ENCODE measurements at places on chromosomes 6 and 20. TPM values are rescaled to one million over a fixed set of nuclear protein-coding genes. Genes with fewer than 3 reads are reported as not detected.

The OPRM1 gene
- not detected for total RNA-seq

DNA sequence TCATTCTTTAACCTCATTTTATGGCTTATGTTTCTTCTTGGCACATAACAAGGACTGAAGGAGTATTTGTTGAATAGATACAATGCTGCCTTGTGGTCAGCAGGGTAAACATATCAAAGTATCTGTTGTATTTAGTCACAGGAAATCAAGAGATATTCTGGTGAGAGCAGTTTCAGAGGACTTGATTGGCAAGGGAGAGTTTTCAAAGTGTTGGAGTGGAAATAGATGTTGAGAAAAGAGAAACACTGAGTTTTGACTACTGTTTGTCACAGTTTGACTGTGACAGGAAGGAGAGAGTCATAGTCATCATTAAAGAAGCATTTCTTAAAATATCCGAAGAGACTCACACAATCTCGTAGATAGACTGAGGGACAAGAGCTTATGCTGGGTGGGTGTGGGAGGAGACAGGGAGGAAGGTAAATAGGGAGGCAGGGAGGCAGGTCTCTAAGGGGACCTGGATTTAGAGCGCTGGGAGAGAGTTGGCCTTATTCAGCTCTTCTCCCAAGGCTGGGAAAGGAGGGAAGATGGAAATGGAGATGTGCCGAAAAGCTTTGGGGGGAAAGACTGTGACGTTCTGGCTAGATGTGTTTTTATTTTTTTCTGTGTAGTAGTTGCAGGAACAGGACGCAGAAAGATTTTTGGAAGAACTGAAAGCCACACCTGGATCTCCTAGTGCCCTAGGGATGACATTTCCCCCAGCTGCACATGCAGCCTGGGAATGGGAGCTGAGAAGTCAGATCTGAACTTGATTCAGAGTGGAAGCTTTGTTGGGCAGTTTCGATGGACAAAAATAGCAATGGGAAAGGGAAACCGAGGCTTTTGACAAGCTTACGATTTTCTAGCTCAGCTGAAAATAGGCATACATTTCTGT lies 65.0 kb upstream of the IFNGR1 start:
- H3K4me3 ChIP-seq = no peak overlapping the region
- no peaks in the 10 kb centered on the region for H3K4me1 ChIP-seq
- no peaks in the 10 kb centered on the region for H3K27me3 ChIP-seq
- H3K27ac ChIP-seq = no peak overlapping the region
- no peaks in the 10 kb centered on the region for H3K36me3 ChIP-seq

DNA sequence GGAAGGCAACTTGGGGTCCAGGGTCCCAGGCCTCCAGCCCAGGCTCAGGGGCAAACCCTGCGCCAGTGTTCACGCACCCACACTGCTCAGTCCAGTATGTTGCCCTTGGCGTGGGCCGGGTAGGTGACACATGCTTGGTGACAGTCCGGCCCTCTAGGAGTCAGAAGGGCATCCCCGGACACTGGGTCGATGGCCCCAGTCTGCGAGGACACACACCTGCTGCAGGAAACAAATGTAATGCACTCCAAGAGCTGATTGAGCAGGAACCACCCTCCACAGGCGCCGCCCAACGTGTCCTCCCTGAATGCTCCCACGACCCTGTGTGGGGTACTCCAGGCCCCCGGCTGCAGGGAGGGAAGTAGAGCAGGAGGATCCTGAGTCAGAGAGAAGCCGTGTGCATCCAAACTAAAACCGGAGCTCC lies 160.7 kb downstream of the DLL1 start:
- no peak overlapping the region for H3K4me3 ChIP-seq
- H3K4me1 ChIP-seq = no peaks in the 10 kb centered on the region
- no peak overlapping the region for H3K27ac ChIP-seq
- H3K27me3 ChIP-seq = no peaks in the 10 kb centered on the region
- no peaks in the 10 kb centered on the region for H3K36me3 ChIP-seq

- no peak overlapping the region for H3K4me3 ChIP-seq
- no peak overlapping the region for H3K27ac ChIP-seq
Measured at GRCh38 chr6:170516783-170517616, 36.1 kb downstream of the PSMB1 start.

The GMPR gene
- 0.32 TPM for total RNA-seq

DNA sequence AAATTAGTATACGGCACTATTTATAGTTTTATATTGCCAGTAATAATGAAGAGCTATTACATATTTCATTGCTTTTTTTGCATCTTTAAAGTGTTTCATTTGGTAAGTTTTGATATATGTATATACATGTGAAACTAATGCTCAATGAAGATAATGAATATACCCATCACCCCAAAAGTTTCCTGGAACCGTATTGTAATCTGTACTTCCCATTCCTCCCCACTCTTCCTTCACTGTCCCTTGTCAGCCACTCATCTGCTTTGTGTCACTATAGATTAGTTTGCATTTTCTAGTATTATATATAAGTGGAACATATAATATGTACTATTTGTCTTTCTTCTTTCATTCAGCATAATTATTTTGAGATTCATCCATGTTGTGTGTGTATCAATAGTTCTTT lies 10.3 kb upstream of the TBC1D32 start:
- no peak overlapping the region for H3K4me3 ChIP-seq
- no peaks in the 10 kb centered on the region for H3K27me3 ChIP-seq
- DNase-seq = no peak
- no peak overlapping the region for H3K27ac ChIP-seq
- H3K4me1 ChIP-seq = no peaks in the 10 kb centered on the region
- H3K36me3 ChIP-seq = no peaks in the 10 kb centered on the region

GRCh38 chr6:16244869-16245451 lies 6.6 kb downstream of the GMPR start:
- H3K27ac ChIP-seq = no peak overlapping the region
- H3K4me3 ChIP-seq = no peak overlapping the region
- H3K36me3 ChIP-seq = no peaks in the 10 kb centered on the region
- no peaks in the 10 kb centered on the region for H3K27me3 ChIP-seq
- no peak for DNase-seq
- no peaks in the 10 kb centered on the region for H3K4me1 ChIP-seq

- no peaks in the 10 kb centered on the region for H3K36me3 ChIP-seq
- no peak for DNase-seq
- H3K4me3 ChIP-seq = no peak overlapping the region
- no peaks in the 10 kb centered on the region for H3K27me3 ChIP-seq
- no peaks in the 10 kb centered on the region for H3K4me1 ChIP-seq
Measured at GRCh38 chr6:122042380-122042779, 357.1 kb upstream of the HSF2 start.

DNA sequence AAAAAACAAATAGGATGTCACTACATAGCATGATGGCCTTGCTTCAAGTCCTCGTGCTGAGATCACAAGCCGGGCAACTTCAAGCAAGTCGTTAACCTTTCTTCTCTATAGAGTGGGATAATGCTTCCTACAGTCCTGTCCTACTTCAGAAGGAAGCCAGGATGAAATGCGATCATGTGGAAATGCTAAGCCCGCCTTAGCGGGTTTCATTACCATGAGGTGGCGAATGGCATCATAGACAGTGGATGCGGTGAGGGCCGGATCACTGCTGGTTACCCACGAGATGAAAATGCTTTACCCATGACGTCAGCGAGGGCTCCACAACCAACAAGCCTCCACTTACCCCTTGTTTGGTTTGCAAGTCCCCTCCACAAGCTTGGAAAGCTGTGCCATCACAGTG lies 206.4 kb downstream of the TBXT start:
- DNase-seq = no peak
- H3K4me1 ChIP-seq = no peaks in the 10 kb centered on the region
- no peaks in the 10 kb centered on the region for H3K27me3 ChIP-seq

The LAMA2 gene
- total RNA-seq = 2.2 TPM
